ENCODE measurements at places on chromosomes 3 and 15.
A peak's percentile ranks its signal among the peaks of the same experiment; 100 is the strongest.

GRCh38 chr15:85899927-85900326 lies 105.2 kb upstream of the KLHL25 start:
- DNase-seq: no peak

DNA sequence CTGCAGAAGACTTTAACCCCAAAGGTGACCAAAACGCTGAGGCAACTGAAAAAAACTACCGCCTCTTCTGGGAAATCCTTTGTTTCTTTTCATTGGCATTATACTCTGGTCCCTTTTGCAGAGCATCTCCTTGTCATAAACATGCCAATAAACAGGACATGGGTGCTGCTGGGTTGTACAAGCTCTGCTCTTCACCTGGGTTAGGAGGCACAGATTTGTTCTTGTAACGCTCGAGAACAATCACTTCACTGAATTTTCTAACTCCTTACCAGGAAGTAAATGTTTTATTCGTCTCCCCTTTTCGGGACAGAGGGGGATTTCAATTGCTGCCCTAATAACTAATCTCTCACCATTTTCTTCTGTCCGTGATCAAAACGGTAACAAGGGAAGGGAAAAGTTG lies 1.3 kb downstream of the PLCH1 start:
- DNase-seq: peak; percentile 36

DNA sequence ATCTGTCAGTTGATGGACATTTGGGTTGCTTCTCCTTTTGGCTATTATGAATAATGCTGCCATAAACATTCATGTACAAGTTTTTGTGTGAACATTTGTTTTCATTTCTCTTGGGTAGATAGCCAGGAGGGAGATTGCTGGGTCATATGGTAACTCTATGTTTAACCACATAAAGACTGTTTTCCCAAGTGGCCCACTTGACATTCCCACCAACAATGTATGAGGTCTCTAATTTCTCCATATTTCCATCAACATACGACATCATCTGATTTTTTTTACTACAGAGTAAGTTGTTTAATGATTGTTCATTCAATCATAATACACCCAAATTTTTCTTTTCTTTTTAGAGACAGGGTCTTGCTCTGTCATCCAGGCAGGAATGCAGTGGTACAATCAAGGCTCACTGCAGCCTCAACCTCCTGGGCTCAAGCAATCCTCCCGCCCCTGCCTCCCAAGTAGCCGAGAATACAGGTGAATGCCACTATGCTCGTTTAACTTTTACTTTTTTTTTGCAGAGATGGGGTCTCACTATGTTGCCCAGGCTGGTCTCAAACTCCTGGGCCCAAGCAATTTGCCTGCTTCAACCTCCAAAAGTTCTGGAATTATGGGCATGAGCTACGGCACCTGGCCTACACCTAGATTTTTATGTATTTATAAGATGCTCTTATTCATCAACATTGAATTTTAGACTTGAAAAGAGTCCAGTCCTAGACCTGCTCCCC lies 6.8 kb downstream of the IP6K1 start:
- no peak for DNase-seq

DNA sequence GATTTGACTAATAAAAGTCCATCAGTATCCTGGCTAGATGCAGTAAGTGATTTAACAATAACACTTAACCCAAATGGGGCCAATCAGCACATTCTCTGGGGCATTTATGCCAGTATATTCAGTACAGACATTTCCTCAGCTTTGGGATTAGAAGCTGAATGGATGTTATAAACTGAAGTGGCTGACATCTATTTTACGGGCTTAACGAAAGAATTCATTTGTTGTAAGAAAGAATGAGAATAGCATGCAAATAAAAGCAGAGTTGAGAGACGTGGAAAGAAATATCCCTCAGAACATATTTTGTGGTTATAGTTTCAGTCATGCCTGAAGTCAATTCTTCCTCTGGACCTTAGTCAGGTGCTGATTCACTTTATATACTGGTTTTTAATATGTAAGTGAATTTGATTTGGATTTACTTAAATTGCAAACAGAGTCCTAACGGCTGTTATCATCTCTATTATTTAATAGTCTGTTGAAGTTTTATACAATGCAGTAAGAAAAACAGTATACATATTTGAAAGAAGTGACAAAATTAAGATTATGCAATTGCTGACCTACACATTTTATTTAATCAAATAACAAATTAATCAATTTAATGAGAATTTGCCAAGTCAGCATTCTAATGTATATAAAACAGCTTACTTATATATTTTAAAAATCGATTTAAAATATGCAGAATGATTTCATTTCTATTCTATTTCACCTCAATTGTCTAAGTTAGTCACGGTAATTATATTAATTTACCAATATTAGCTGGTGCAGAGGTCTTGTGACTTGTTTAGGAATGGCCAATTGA lies 513.9 kb upstream of the CADM2 start:
- DNase-seq: peak; percentile 10

DNA sequence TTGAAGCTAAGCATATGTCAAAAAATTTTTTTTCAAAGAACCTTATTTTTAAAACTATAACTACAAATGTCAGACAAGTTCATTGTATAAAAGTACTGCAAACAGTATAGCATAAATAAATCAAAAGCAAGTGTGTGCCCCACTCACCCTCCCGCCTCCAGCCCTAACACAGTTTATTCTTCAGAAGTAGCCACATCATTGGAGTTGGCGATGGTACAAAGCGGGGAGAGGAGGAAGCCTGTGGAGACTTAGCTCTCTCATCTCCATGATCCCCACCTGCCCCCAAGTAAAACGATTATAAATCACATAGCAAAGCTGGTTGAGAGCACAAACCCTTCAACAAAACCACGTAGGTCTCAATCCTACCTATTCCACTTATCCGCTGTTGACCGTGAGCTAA lies 33.6 kb downstream of the FOXP1 start:
- no peak for DNase-seq

GRCh38 chr3:80010021-80010571 lies 242.3 kb upstream of the ROBO1 start:
- no peak for DNase-seq

DNA sequence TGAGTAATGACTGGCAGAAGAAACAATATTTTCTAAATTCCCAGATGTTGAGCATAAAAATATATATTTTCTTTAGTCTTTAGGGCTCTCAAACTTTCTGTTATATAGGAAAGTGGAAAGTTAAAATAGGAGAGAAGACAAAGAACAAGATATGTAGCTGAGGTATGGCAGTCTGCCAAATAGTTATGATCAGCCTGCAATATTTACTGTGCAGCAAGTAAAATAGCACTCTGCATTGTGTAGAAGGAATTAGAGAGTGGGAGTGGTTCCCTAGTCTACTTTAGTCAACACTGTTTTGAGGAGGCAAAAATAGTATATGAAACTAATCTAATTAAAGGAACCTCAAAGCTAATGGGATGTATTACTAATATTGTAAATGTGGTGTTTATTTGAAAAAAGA lies 978.1 kb upstream of the ALCAM start:
- DNase-seq: no peak

DNA sequence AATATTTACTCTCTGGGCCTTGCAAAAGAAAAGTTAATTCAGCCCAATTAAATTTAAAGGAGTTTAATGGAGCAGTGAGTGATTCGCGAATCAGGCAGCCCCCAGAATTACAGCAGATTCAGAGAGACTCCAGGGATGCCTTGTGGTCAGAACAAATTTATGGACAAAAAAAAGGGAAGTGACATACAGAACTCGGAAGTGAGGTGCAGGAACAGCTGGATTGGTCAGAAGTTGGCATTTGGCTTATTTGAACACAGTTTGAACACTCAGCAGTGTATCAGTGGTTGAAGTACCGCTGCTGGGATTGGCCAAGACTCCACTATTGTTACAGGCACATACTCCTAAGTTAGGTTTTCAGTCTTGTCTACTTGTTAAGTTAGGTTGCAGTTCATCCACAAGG lies 145.0 kb upstream of the GAP43 start:
- DNase-seq: no peak

Data from astrocyte of the hippocampus (primary cell).